ENCODE measurements at places on chromosomes 12 and 14.
A peak's percentile ranks its signal among the peaks of the same experiment; 100 is the strongest.

DNA sequence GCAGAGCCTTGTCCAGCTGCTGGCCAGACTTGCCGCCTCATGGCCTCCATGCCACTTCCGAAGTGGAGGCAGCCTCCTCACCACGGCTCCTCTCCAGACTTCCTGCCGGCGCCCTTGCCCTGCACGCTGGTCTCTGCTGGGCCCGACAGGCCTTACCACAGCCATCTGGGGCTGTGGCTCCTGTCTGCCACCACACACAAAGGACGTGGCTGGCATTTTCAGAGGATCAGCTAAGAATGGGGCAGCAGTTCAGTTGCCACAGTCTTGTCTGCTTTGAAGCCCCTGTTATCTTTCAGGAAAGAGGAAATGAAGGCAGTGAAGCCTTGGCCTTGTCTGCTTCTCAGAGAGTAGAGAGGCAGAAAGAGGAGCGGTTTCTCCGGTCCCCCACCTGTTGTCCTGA lies 178.0 kb upstream of the FKBP4 start:
- no peak for DNase-seq

- no peak for DNase-seq
Measured at GRCh38 chr12:119378903-119379302, 44.4 kb downstream of the CCDC60 start.

DNA sequence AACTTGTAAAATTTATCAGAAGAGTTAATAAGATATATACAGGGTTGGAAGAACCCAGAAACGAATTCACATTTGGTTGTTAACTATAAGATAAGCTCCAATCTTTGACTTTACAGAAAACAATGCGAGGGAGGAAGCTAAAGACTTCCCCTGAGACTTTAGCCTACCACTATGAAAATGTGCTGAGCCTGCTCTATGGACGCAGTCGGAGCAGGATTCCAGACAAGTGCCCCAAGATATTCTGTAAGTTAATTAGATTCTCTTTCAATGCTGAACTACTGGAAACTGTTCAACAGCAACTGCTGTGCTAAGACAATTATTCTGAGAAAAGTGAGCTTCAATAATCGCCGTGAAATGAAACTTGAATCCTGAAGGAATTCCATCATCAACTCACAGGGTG lies 8.3 kb upstream of the LRRC10 start:
- no peak for DNase-seq

DNA sequence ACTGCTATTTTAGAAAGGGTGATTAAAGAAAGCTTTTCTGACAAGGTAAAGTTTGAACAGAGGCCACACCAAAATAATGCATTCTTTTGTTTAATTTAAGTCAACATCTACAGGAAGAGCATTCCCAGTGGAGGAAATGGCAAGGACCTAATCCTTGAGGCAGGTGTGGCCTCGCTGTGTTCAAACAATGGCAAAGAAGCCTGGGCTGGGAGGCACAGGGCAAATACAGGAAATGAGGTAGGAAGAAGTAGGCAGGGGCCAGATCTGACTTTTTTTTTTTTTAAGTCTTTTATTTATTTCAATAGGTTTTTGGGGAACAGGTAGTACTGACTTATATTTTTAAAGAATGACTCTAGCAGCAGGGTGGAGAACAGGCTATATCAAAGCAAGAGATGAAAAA lies 53.5 kb downstream of the ARMH4 start:
- DNase-seq = no peak

DNA sequence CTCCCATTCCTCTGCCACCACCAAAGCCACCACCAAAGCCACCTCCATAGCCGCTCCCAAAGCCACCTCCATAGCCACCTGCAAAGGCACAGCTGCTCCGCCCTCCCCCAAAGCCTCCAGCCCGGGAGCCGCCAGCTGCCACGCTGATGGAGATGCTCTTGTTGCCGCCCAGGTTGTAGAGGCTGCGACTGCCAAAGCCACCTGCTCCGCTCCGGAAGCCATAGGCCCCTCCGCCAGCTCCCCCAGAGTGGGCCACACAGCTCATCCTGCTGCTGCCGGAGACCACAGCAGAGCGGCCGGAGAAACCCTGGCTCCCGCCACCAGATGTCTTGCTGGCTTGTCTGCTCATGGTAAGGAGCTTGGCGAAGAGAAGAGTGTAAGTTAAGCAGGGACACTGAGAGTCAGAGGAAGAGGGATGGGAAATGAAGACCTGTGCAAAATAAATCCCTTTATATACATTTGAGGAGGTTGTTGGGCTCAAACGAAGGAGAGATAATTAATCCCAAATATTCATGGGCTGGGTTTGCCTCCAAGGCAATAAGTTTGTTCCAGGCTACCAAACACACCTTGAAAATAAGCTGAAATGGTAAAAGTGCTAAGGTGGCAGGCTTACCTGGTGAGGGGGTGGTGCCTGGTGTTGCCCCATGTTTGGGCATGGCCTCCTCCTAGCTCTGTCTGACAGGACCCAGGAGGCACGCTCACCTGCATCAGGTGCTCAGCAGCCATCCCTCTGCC lies at the start of gene KRT3:
Gene KRT3 (minus strand): TSS at position 424 of the 735 bp plus-strand sequence. CDS start 75 bp downstream, at position 349.
- DNase-seq = no peak

GRCh38 chr14:97361958-97362357 lies 564.8 kb downstream of the VRK1 start:
- no peak for DNase-seq

GRCh38 chr14:23929822-23930294 lies 23.7 kb upstream of the DHRS4 start:
- no peak for DNase-seq

DNA sequence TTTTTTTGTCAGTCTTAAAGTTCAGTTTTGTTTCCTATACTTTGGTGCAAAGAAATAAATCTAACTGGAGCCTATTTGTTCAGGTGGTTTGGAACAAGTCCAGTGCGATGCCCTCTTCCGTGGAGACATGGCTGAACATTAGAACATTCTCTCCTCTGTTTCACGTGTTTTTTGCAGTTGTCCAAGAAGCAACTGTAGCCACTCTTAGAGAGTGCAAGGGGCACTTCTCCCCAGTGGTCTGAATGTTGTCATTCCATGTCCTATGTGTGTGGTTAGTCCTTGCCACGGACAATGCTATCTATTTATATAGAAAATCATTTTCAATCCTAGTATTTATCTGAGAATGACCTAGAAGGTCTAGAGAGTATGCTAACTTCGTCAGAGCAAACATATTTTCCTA lies 1232.5 kb upstream of the SEL1L start:
- no peak for DNase-seq

DNA sequence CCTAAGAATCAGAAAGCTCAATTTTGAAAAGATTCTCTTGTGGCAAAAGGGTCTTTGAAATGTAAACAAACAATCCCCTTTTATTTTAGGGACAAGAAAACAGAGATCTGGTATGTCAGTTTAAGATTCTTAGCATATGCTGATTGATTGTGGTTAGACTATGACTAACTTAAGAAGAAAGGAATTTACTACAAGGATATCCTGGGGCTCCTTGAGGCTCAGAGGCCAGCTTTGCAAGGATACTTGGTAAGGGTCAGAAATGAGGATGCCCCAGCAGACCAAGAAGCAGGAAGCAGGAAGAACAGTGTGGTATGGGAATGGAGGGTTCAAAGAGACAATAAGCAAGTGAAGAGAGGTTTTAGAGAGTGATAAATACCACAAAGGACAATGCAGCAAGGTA lies 474.6 kb downstream of the ETNK1 start:
- no peak for DNase-seq

DNA sequence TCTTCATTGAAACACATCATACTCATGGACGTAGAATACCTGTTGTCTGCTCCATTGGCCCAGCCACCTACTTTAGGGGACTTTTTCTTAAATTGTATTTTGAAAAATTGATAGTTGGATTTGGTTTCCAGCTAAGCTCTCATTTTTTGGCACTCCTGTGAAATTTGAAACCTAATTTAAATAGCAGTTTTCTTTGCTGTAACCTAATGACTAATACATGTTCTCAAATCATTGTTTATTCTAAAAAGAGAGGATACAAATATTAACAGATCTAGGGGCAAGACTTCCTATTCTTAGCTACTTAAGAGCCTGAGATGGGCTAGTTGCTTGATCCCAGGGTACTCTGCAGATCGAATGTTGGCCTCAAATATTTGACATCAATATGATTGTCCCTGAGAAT lies 78.9 kb downstream of the PLEKHA5 start:
- no peak for DNase-seq

DNA sequence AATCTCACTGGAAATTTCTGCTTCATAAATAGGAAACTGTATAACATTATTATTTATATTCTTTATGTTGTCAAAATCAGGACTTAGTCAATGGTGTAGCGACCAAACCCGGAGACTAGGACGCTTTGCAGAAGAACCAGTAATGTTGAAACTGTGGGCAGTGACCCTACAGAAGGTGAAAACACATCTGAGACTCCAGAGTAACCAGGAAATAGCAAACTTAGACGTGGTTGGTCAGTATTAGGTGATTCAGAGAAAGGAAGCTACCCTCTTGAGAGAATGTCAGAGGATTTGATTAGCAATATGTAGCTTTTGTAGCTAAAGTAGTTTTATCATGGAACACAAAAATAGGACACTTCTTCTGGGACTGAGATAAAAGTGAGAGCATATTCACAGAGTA lies 381.9 kb downstream of the SLC16A7 start:
- DNase-seq = no peak

GRCh38 chr12:6832125-6832524 lies 3.9 kb downstream of the P3H3 start:
- DNase-seq = no peak

GRCh38 chr14:95337041-95337595 lies 17.4 kb upstream of the CLMN start:
- DNase-seq = no peak

- no peak for DNase-seq
Measured at GRCh38 chr12:128581321-128581761, 242.4 kb downstream of the SLC15A4 start.

DNA sequence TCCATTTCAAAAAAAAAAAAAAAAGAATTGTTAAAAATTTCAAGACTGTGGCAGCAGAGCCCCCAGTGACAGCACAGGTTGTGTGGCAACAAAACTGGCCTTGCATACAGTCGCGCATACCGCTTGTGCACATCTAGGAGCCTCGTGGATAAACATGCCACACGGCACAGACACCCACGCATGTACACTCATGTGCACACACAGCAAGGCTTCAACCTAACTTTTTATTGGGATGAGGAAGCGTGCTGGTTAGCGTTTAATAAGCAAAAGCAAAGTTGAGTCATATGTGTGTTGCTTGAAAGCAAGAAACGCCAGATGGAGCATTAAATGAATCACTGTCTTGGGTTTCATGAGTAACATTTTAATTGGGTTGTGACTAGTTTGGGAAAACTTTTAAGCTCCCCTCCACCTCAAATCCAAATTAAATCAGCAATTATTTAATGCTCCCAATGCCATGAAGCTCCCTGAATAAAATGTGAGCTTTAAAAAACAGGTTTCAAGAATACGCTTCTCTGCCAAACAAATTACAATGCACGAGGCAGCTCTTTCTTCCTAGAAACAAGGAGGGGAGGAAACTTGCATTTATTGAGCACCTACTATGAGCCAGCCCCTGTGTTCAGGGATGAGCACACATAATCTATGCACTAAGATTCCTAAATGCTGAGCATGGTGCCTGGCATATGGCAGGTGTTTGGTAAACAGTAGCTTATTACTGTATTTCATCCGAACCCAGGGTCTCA lies 35.7 kb upstream of the EML1 start:
- DNase-seq = no peak

DNA sequence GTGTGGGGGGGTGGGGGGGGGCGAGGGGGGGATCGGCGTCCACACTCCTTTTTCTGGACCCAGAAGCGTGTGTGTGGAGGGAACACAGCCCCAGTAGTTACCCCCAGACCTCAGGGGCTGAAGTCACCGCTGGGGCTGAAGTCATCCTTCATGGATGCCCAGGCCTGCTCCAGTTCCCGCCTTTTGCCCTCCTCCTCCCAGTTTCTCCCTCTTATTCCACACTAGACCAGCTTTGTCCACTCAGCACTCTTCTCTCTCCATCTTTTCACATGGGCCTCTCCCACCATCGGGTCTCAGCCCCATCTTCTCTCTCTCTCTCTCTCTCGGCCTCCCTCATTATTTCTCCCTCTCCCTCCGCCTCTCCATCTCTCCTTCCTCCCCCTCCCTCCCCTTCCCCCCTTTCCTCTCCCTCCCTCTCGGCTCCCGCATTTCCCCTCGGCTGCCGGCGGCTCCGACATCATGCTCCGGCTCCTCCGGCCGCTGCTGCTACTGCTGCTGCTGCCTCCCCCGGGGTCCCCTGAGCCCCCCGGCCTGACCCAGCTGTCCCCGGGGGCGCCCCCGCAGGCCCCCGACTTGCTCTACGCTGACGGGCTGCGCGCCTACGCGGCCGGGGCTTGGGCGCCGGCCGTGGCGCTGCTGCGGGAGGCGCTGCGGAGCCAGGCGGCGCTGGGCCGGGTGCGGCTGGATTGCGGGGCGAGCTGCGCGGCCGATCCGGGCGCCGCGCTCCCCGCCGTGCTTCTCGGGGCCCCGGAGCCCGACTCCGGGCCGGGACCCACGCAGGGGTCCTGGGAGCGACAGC lies at the start of gene P3H3:
Gene P3H3 (plus strand): TSS at position 426 of the 799 bp plus-strand sequence. CDS start 34 bp downstream, at position 460.
- peak; percentile 74 for DNase-seq

- no peak for DNase-seq
Measured at GRCh38 chr12:3320881-3321509, 170.0 kb upstream of the PRMT8 start.

DNA sequence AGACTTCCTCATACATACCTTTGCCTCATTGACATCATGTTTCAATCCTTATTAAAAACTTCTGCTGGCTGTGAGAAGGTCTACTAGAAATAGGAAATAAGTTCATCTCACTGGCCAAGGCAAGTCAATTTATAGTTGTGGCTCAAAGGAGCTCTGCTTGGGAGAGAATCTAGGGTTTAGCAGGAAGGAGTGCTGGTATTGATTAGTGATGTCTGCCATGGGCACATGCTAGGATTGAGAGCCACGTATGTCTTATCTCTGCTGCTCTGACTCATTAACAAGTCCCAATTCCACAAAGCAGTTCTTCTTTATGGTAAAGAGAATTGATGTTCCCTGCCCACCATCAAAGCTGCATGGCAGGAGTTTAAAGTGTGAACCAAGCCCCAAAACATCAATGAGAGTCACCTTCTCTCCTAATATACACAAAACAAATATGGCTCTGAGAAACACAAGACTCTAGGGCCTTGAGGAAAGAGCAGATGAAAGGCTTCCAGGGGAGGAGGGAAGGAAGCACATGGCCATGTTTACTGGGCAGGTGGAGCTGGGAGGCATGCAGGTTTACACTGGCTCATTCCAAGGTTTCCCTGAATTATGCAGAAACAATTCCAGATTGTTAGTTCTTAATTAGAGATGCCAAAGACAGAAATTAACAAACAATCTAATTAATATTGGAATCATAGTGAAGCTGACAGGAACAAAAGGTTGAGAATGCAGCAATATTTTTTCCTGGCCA lies 931.9 kb upstream of the TMEM132C start:
- DNase-seq = no peak

Data from NCI-H526 (cell line).